Stimulated activated CD4-positive, alpha-beta T cell treated with anti-CD3 and anti-CD28 coated beads, Interleukin-4, amount 100 ng/mL, for 24 hours (primary cell): ENCODE measurements at places on chromosomes 5 and 9.

GRCh38 chr5:116370886-116371285, 203.7 kb downstream of the SEMA6A start:
- DNase-seq, result no peak

- no peak for DNase-seq
Observed at GRCh38 chr9:126861707-126862103, 1.3 kb downstream of the ZBTB34 start.

DNA sequence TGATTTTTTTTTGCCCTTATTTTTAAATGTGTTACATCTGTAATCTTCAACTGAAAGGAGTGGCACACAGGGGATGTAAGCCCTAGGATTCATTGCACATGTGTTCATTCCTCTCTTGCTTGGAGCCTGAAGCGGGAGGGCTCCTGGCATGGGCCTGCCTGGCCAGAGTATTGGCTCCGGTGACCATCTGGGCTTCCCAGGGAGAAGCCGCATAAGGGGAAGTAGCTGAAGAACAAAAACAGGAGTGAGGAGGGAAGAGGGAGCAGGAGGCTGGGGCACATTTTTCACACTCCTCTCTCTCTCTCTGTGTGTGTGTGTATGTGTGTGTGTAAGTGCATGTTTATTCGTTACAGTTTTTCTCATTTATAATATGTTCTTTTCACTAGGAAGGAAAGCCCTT, 269.9 kb downstream of the PRR16 start:
- DNase-seq, result no peak

- no peak for DNase-seq
Observed at GRCh38 chr9:119963798-119964372, 594.6 kb upstream of the BRINP1 start.

GRCh38 chr5:122846051-122846550, 688 bp downstream of the SNX24 start:
- DNase-seq, result no peak

- peak; percentile 92 for DNase-seq
Observed at GRCh38 chr9:114681594-114682332, at the start of gene TEX48. TEX48 (minus strand) TSS chr9:114682192; CDS start chr9:114671723, 10,469 bp downstream.

GRCh38 chr5:175895215-175895614, 23.8 kb downstream of the CPLX2 start:
- DNase-seq, result no peak

DNA sequence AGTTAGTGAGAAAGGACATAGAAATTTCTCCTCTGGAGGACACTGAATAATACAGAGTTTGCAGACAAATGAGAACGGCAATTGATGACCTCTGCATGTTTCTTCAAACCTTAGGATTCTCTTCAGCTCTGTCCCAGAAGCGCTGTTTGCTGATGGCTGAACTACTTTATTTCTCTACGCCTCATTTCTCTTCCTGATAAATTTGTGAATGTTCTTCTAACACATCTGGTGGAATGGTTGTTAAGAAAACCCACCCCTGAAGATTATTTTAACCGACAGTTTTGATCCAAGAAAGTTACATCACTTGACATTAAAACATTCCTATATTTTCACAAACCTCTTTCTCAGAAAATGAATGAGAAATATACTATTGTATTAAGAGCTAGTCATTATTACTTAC, 1150.6 kb downstream of the DTWD2 start:
- DNase-seq, result no peak

- no peak for DNase-seq
Observed at GRCh38 chr5:73648515-73648914, 22.5 kb downstream of the ARHGEF28 start.

DNA sequence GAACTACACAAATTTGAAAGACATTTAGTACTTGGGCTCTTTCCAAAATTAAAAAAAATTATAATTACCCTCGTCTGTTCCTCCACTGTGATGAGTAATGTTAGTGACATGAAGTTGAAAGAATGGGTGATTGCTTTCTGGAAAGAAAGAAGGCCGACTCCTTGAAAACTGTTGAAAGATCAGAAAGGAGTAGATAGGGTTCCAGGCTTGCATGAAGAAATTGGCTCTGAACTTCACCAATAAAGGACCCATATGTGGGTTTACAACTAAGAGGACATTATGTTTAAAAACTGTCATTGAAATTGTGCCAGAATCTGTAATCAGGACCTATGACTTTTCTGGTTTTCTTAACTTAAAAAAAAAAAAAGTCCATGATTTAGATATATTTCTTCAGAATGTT, 20.7 kb upstream of the MOCS2 start:
- DNase-seq, result no peak

- DNase-seq, result peak; percentile 44
Observed at GRCh38 chr5:149831492-149831891, 101.4 kb downstream of the PPARGC1B start.

DNA sequence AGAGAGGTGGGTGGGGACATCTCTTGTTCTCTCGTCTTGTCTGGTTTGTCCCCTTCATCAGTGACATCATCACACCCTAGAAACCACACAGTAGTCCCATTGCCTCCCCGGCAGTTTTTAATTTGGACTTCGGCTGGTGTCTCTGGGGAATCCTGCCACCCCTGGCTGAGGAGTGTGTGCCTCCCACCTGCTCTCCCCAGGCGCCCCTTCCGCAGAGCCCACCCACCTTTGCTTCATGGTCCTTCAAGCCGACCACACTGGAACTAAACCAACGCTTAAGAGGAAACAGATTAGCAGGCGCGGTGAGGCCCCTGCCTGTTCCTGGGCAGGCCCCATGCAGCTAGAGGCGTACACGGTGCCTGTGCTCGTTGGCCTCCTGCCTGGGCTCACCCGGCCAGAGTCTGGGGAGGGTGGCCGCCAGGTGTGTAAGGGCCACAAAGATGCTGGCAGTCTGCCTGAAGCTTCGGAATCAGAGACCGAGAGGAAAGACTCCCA, 107.6 kb upstream of the SPRY4 start:
- peak; percentile 29 for DNase-seq

DNA sequence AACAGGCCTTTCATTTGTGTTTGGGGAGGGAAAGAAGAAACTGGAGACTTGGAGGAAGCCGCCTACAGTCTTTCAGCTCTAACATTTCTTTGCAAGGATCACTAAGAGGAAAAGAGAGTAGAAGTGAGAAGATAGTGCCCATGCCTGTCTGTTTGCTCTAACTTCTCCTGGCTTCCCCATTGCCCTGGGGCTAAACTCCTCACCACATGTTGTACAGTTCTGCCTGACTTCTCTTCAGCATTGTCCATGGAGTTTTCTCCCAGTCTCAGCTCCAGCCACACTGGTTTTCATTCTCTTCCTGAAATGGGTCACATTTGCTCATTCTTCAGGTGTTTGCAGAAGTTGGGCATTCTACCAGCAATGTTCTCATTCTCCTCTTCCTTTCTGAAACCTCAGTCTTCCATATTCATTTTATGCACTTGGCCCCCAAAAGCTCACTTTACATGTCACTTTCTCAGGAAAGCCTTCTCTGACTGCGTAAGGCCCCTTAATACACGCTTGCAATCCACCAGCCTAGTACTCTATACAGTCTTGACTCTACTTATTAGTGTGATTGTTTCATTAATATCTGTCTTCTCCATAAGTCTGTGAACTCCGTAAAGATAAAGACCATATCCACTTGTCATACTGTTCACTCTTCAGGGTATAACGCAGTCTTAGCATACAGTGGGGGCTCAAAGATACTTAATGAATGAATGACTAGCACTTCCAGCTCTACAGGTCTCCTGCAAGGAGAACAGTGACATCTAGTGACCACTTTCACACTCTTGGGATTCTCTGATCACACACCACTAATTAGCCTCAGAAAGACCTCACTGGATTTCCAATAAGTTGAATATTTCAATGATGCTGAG, 40.2 kb upstream of the TRIM32 start:
- DNase-seq, result no peak

DNA sequence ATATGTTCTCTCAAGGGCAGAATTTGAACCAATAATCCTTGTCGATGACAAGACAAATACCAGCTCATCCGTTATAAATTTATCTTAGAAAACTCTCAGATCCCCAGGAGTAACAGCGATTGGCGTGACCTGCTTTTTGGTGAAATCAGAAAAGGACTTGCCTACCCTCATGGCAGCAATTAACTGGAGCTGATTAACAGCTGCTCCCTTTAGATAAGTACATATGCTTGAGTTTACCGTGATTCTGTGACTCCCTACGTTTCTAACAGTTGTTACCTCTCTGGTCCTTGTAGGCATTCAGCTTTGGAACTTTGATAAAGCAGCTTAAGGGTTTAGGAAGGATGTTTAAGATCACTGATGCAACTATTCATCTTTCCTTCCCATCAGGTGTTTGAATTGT, 2.6 kb downstream of the INVS start:
- no peak for DNase-seq

GRCh38 chr5:43258116-43258515, 55.1 kb downstream of the HMGCS1 start:
- DNase-seq, result no peak

DNA sequence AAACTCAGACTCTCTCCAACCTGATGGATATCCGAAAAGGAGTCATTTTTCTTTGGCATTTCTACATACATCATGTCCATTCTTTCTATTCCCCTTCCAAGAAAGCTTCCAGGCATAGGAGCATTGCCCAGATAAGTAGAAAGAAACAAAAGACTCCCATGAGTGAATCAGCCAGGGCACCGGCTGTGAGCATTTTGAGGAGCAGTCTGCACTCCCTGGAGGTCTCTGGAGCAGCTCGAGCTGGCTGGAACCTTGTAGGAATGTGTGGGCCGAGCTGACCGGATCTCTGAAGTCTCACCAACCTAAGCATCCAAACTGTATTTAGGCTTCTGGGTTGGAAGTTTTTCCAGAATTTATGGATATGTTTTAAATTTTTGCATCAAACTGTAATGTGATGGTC, 161.4 kb upstream of the TRPC7 start:
- no peak for DNase-seq

DNA sequence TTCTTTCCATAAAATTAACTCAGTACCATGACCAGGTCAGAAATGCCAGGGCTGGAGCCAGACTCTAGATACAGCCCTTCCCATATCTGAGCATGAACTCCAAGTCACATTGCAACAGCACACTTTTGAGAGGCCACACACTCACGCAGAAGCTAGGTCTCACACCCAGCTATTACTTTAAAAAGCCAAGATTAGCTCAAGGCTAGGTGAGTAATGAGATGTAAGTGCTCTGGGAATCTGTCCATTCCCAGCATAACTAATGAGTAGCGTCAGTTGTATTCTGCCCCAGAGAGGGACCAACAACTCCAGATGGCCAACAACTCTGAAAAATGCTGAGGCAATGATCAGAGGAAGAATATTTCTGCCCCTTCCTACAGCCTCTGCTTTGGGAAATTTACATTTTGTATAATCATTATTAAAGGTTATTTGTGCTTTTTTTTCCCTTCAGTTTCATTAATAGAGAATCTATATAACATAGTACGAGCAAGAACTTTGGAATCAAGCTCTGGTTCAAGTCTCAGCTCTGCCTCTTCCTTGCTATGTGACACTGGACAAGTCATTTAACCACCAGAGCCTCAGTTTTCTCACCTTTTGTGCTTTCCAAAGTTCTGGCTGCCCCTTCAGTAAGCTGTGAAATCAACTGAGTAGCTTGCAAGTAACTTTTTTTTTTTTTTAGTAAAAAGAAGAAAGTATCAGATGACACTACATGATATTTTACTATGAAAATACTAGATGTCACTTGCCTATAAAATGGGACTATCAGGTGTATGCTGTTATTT, 118.3 kb downstream of the NR6A1 start:
- DNase-seq, result no peak

GRCh38 chr5:77282337-77283027, 72.0 kb downstream of the PDE8B start:
- DNase-seq, result no peak

DNA sequence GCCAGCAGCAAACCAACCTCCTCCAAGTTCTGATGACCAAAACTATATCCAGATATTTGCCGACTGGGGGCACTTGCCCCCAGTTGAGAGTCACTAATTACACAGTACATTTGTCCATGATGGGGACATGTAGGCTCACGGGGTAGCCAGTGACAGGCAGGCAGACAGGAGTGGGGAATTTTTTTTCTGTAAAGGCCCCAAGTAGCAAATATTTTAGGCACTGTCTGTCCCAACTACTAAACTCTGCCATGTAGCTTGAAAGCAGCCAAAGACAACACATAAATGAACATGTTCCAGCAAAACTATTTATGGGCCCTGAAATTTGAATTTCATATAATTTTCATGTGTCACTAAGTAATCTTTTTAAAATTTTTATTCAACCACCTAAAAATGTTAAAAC, 80.7 kb downstream of the GRIA1 start:
- DNase-seq, result no peak

GRCh38 chr5:3607541-3608181, 12.0 kb downstream of the IRX1 start:
- DNase-seq, result no peak

GRCh38 chr5:54727874-54728587, 210.5 kb downstream of the SNX18 start:
- DNase-seq, result no peak

DNA sequence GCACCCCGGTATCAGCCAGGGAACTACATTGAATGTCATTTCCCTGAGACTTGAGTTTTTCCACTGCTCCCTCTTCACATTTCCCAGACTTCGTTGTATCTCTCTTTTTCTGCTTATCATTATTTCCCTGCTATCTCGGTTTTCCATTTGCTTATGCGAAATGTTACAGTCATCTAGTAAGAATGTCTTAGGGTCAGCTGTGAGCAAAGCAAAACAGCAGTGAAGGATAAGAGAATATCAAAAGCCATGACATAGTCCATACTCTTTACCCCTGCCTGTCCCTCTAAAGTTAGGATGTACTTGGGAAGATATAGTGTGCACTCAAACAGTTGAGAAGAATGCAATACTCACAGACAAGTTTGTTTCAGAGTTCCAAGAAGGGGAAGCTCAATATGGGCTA, 88.7 kb downstream of the ITGA1 start:
- no peak for DNase-seq

DNA sequence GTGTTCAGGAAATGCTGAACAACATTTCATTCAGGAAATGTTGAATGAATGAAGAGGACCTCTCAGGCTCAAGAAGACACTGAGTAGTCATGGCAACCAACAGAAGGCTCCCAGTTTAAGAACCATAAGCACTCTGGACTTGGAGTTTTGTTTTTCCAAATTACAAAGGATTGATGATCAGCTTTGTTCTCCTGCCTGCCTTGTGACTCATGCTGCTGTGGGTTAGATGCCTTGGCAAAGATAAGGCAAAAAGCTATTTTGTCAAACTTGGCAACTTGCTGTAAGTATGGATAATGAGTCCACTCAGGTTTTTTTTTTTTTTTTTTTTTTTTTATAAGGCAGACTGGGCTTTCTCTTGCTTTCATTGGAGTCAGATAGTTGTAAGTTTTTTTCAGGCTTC, 365.0 kb downstream of the TMEM232 start:
- DNase-seq, result no peak

- DNase-seq, result no peak
Observed at GRCh38 chr5:62296998-62297397, 9.0 kb upstream of the KIF2A start.

- no peak for DNase-seq
Observed at GRCh38 chr5:56384186-56384585, 151.1 kb upstream of the ANKRD55 start.

GRCh38 chr5:78560000-78560855, 88.3 kb downstream of the LHFPL2 start:
- DNase-seq, result no peak

- DNase-seq, result no peak
Observed at GRCh38 chr9:7178729-7179128, 421.0 kb downstream of the KDM4C start.
